ENCODE measurements at places on chromosomes 6 and 20.

DNA sequence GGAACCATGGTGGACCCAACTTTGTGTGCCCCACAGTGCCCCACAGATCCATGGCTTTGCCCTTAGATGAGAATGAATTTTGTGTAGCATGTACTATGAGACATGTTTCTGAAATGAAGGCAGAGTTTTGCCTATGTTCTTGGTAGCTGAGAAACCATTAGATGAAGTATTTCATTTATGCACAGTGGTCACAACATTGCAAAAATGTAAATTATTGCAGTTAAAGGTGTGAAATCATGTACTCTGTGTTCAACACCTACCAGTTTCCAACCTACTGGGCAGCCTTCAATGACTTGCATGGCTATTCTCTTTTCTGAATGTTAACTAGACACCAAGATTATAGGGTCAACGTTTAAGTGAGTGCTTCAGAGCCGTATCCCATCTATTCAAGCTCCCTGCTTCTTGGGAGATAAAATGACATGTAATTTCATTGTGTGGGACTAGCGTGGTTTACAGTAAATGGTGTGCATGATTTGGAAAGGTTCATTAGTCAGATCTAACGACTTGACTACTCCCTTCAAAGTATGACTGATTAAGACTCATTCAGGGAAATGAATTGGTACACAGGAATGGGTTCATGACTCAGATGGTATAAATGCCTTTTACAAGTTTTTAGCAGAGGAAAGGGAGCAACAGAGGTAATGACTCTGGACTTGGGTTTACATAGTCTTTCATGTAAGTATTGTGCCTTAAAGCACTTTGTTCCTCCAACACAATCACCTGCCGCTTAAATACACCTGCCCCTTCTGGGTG lies 106.1 kb upstream of the AKIRIN2 start:
- DNase-seq = no peak

DNA sequence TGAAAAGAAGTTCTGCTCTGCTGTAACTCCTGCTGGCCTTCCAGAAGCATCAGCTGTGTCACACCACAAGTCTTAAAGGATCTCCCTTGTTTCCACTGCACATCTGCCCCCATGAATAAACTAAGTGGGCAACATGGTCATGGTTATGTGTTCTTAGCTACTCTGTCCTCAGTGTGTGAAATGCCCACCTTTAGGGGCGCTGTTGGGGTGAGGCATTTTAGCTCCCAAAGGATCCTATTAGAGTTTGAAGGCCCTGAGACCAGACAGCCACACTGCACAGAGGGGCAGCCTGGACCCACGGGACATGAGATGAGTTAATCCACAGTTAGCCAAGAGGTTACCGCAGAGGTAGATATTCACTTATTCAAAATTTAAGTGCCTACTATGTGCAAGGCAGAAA lies 294.3 kb upstream of the QKI start:
- DNase-seq = no peak

GRCh38 chr6:1619673-1620503 lies 10.2 kb downstream of the FOXC1 start:
- no peak for DNase-seq

- no peak for DNase-seq
Observed at GRCh38 chr6:117264692-117265409, 507 bp upstream of the VGLL2 start.

DNA sequence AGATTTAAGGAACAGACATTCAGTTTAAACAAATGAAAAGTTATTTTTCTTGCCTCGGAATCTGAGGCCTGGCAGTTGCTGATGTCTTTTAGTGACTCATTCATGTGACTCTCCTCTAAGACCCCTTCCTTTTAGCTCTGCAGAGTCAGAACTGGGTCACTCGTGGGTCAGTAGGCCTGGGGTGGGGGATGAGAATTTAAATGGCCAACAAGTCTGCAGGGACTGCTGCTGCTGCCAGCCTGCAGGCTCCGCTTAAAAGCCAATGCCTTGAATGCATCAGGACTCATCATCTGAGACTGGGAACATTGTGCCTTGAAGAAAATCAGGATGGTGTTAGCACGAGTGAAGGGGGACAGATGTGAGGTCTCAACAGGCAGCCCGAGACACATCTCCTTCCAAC lies 404.3 kb downstream of the CDH26 start:
- no peak for DNase-seq

DNA sequence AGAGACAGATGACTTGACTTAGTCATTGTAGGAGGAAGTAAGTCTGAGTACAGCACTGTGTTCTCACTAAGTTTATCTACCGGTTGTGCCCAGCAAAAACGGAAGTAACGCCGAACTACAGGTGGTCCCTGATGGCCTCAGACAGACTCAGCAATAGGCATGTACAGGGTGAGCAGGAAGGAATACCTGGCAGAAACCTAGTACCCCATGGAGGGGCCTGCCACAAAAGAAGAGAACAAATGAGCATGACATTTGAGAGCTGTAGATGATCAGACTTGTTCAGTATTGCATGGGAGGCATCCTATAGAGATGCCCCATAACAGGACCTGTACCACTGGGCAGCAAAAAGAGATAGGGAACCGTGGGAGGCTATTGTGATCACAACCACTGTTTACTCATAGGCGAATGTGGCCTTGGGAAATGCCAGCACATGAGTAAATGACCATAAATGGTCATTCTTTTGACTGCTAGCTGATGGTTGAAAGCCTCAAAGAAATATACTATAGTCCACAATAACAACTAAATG lies 106.4 kb upstream of the TAB2 start:
- peak; percentile 13 for DNase-seq

DNA sequence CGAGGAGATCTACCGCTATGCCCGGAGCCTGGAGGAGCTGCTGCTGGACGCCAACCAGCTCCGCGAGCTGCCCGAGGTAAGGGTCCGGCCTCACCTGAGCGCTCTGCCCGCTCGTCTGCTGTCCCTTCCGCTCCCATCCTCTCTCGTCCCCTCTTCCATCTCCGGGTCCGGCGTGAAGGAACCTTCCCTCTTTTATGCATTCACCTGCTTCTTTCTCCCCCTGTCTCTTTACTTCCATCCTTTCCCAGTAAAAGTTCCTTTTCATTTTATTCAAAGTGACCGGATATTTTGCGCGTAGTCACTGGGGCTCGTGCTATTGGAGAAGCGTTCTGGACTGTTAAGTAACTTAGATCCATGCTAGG lies 516 bp downstream of the LRRC1 start:
- DNase-seq = no peak

DNA sequence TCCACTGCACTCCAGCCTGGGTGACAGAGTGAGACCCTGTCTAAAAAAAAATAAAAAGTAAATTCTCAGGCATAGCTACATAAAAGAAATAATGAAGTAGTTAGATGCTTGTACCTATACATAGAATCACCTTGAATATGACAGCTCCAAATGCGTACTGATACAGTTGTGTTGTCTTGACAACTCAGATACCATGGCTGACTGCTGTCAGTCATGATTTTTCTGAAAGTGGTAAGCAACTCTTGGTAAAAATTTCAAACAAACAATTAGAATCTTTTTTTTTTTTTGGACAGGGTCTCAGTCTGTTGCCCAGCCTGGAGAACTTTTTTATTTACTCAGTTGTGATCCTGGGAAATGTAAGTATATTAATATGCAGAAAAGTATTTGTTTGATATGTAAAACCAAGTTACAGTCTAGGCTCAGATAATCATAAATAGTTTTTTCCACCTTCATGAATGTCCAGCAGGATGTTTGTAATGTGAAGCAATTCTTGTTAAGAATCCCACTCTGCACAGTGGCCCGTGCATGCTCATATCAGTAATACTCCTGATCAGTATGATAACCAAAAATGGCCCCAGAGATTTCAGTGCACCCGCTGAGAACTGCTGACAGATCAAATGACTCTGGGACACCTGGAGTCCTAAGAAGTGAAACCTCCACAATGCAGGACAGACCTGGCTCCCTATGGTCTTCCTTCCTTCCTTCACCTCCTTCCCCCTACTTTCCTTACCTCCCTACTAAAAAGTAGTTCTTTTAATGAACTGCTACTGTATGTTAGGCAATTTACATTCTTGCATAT lies 14.0 kb upstream of the MAPK13 start:
- no peak for DNase-seq

GRCh38 chr20:54346276-54346675 lies 129.1 kb upstream of the DOK5 start:
- no peak for DNase-seq

- DNase-seq = no peak
Observed at GRCh38 chr6:14172562-14172961, 55.0 kb downstream of the CD83 start.

DNA sequence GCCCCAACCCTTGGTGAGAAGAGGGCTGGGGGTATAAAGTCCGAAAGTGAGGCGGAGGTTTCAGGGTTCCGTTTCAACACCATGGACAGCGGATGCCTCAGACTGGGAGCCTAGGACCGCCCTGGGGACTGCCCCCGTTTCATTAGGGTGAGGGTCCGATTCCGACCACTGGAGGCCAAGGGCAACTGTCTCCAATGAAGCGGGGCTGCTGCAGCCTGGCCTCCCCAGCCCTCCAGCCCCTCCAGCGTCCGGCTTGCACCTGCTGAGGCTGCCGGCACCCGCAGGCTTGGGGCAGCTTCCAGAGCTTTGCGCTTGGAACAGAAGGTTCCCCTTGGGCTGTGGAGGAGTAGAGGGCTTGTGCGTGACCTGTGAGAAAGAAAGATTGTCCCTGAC lies 39.9 kb downstream of the YTHDF1 start:
- no peak for DNase-seq
